Right atrium auricular region (tissue), 2 donors: ENCODE measurements at places on chromosomes 16 and 17. TPM values are rescaled to one million over a fixed set of nuclear protein-coding genes. Genes with fewer than 3 reads are reported as not detected.

DNA sequence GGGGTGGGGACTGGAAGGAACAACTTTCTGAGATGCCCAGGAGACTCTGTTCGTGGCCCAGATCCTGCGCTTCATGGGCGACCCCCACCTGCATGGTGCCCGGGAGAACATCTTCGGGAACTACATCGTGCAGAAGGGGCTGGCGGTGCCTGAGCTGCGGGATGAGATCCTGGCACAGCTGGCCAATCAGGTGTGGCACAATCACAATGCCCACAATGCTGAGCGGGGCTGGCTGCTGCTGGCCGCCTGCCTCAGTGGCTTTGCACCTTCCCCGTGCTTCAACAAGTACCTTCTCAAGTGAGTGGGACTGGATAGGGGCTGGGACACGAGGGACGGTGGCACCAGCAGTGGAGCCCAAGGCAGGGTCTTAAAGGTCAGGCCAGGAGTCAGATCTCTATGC, 37.3 kb downstream of the MYO15A start:
- H3K4me3 ChIP-seq, result no peak overlapping the region
- H3K27ac ChIP-seq, result no peak overlapping the region
- no peak for DNase-seq
- no peaks in the 10 kb centered on the region for H3K27me3 ChIP-seq
- H3K36me3 ChIP-seq, result no peaks in the 10 kb centered on the region
- no peaks in the 10 kb centered on the region for H3K4me1 ChIP-seq

GRCh38 chr17:83145831-83146230, 66.4 kb downstream of the METRNL start:
- DNase-seq, result peak; percentile 52
- H3K4me1 ChIP-seq, result peaks cover 18% of the 10 kb centered on the region
- no peaks in the 10 kb centered on the region for H3K27me3 ChIP-seq
- H3K36me3 ChIP-seq, result no peaks in the 10 kb centered on the region
- H3K4me3 ChIP-seq, result no peak overlapping the region

DNA sequence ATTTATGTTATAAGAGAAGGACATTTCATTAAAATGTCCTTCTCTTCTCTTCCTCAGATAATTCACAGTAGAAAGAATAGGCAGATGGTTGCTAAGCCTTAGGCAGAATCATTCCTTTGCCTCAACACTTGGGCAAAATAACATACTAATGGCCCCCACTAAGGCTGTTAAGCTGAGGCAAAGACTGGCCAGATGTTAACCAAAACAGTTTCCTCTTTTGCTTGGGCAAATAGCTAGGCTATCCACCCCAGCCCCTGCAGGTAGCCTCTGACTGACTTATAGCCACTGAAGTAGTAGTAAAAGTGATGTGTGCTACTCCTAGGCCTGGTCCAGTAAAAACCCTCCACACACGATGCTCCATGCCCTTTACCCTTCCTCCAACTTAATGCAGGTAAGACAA, 55.2 kb downstream of the SPAG9 start:
- no peaks in the 10 kb centered on the region for H3K36me3 ChIP-seq
- H3K27me3 ChIP-seq, result no peaks in the 10 kb centered on the region
- DNase-seq, result no peak
- no peak overlapping the region for H3K4me3 ChIP-seq
- H3K4me1 ChIP-seq, result no peaks in the 10 kb centered on the region

GRCh38 chr17:76038050-76038449, 10.9 kb upstream of the EVPL start:
- H3K27me3 ChIP-seq, result no peaks in the 10 kb centered on the region
- H3K4me3 ChIP-seq, result no peak overlapping the region
- H3K4me1 ChIP-seq, result no peaks in the 10 kb centered on the region
- no peak overlapping the region for H3K27ac ChIP-seq
- no peak for DNase-seq
- H3K36me3 ChIP-seq, result peaks cover 50% of the 10 kb centered on the region

GRCh38 chr17:58917228-58917627, 161.6 kb downstream of the PPM1E start:
- no peaks in the 10 kb centered on the region for H3K27me3 ChIP-seq
- DNase-seq, result no peak
- H3K4me3 ChIP-seq, result no peak overlapping the region
- H3K36me3 ChIP-seq, result no peaks in the 10 kb centered on the region
- no peak overlapping the region for H3K27ac ChIP-seq
- H3K4me1 ChIP-seq, result no peaks in the 10 kb centered on the region

GRCh38 chr16:1116693-1117077, 20.6 kb upstream of the C1QTNF8 start:
- no peak overlapping the region for H3K27ac ChIP-seq
- no peaks in the 10 kb centered on the region for H3K27me3 ChIP-seq
- H3K4me1 ChIP-seq, result no peaks in the 10 kb centered on the region
- DNase-seq, result no peak

- no peak overlapping the region for H3K27ac ChIP-seq
- H3K4me1 ChIP-seq, result no peaks in the 10 kb centered on the region
- H3K4me3 ChIP-seq, result no peak overlapping the region
- H3K27me3 ChIP-seq, result no peaks in the 10 kb centered on the region
These were observed 518.2 kb upstream of the GOT2 start for GRCh38 chr16:59252317-59252716.

The CBX2 gene
- total RNA-seq, result 1.0 TPM

GRCh38 chr17:35683591-35683990, 47.8 kb upstream of the RASL10B start:
- H3K27me3 ChIP-seq, result no peaks in the 10 kb centered on the region
- no peak overlapping the region for H3K4me3 ChIP-seq
- DNase-seq, result no peak
- peaks cover 55% of the 10 kb centered on the region for H3K36me3 ChIP-seq
- no peak overlapping the region for H3K27ac ChIP-seq
- no peaks in the 10 kb centered on the region for H3K4me1 ChIP-seq

The NFAT5 gene
- total RNA-seq, result 16.4 TPM

The RNU2-1 gene
- not detected for total RNA-seq

GRCh38 chr17:48174833-48175523, 67.4 kb downstream of the SNX11 start:
- H3K27me3 ChIP-seq, result no peaks in the 10 kb centered on the region
- H3K4me3 ChIP-seq, result no peak overlapping the region
- no peak for DNase-seq
- no peaks in the 10 kb centered on the region for H3K4me1 ChIP-seq

DNA sequence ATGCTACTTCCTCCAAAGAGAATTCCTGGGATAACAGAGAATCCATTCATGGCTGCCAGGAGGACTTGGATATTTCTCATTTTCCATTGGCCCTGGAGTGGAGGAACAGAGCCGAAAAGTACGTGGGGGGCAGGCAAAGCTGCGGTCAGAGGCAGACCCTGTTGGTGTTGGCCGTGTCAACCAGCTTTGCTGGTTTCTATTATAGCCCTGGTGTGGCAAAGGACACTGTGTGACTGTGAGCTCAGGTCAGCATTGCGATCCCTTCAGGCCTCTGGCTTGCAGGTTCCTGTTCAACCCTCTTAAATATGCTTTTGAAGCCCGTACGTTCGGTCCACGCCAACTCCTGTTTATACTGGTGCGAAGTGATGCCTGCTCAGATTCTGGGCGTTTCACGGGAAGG, 596.2 kb downstream of the MAF start:
- no peak overlapping the region for H3K27ac ChIP-seq
- no peaks in the 10 kb centered on the region for H3K4me1 ChIP-seq
- H3K27me3 ChIP-seq, result no peaks in the 10 kb centered on the region
- H3K36me3 ChIP-seq, result no peaks in the 10 kb centered on the region
- no peak for DNase-seq

The ZG16B gene
- total RNA-seq, result not detected

DNA sequence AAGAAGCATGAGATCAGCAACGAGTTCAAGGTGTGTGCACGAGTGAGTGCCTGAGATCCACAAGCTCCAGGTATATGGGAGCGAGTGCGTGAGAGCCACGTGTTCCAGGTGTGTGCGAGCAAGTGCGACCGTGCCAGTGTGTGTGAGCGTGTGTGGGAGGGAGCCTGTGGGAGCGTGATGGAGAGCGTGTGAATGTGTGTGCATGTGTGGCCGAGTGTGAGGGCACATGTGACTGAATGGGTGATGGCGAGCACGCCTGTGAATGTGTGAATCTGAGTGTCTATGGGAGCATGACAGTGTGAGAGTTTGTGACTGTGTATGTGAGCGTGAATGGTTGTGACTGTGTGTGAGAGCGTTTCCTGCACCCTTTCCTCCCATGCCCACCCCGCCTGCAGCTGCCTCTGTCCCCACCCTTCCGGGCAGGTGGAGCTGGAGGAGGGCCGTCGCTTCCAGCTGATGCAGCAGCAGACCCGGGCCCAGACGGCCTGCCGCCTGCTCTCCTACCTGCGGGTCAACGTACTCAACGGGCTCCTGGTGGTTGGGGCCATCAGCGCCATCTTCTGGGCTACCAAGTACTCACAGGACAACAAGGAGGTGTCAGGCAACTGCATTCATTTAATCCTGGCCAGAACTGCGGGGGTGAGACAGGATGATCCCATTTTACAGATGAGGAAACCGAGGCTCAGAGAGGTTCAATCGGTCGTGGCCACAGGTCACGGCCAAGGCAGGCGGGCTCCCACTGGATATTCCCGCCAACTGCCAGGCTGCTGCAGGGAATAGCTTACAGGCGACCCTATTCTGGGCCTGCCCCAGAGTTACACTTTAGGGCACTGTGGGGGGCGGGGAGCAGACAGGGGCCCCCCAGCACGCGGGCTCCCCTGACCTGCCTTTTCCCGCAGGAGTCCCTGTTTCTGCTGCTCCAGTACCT, 3.7 kb downstream of the TMC8 start:
- H3K27me3 ChIP-seq, result no peaks in the 10 kb centered on the region
- H3K36me3 ChIP-seq, result no peaks in the 10 kb centered on the region
- H3K27ac ChIP-seq, result no peak overlapping the region
- H3K4me1 ChIP-seq, result peaks cover 39% of the 10 kb centered on the region
- H3K4me3 ChIP-seq, result no peak overlapping the region

The SLC35G6 gene
- not detected for total RNA-seq

DNA sequence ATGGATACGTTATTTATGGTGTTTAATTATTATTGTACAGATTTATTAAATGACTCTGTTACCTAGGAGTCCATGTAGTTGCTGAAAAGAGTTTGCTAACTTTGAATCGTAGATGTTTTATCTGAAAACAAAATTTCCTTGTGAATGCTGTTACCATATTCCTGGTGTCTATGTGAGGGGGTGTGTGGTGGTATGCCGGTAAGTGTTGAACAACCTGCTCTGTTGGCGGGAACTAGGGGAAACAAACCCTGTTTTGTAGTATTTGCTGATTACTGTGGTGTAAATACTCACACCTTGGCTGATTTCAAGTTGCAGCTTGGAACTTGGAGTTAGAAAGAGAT, 386.4 kb downstream of the WWOX start:
- H3K4me3 ChIP-seq, result no peak overlapping the region
- DNase-seq, result no peak
- H3K36me3 ChIP-seq, result no peaks in the 10 kb centered on the region
- H3K27ac ChIP-seq, result no peak overlapping the region
- H3K27me3 ChIP-seq, result no peaks in the 10 kb centered on the region

- no peaks in the 10 kb centered on the region for H3K4me1 ChIP-seq
- no peak overlapping the region for H3K4me3 ChIP-seq
- H3K27ac ChIP-seq, result peak overlapping the region; percentile 7
- no peaks in the 10 kb centered on the region for H3K36me3 ChIP-seq
These were observed 2.0 kb upstream of the CAVIN1 start for GRCh38 chr17:42424991-42425610.

GRCh38 chr16:51150165-51150887, 744 bp downstream of the SALL1 start:
- peaks cover 17% of the 10 kb centered on the region for H3K27me3 ChIP-seq
- no peak overlapping the region for H3K27ac ChIP-seq
- no peaks in the 10 kb centered on the region for H3K36me3 ChIP-seq
- no peak for DNase-seq
- H3K4me3 ChIP-seq, result peak overlapping the region; percentile 1

- no peak overlapping the region for H3K4me3 ChIP-seq
- DNase-seq, result no peak
- no peaks in the 10 kb centered on the region for H3K36me3 ChIP-seq
These were observed 216.8 kb downstream of the ENGASE start for GRCh38 chr17:79291391-79291790.

DNA sequence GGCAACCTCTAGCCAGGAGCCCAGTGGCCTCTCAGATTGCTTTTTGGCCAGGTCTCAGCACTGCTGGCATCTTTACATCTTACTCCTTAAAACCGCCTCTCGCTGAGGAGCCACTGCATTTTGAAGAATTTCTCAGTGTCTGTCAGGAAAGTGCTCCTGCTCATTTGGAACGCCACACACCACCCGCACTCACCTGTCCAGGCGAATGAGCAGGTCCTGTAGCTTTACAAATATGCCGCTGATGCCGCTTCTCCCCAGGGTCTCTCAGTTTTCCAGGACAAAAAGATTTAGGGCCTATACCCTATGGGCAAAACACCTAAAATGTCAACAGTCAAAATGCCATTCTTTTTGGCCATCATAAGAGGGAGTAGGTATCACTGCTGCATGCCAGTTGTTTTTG, 22.1 kb downstream of the CYB561 start:
- DNase-seq, result no peak
- no peak overlapping the region for H3K4me3 ChIP-seq
- H3K27me3 ChIP-seq, result no peaks in the 10 kb centered on the region

The KCTD11 gene
- total RNA-seq, result 4.2 TPM

The SLC26A11 gene
- 2.2 TPM for total RNA-seq
